Lower leg skin (tissue), 4 donors: ENCODE measurements at places on chromosomes 4 and X. TPM values are rescaled to one million over a fixed set of nuclear protein-coding genes. Genes with fewer than 3 reads are reported as not detected.
A peak's percentile ranks its signal among the peaks of the same experiment; 100 is the strongest.

DNA sequence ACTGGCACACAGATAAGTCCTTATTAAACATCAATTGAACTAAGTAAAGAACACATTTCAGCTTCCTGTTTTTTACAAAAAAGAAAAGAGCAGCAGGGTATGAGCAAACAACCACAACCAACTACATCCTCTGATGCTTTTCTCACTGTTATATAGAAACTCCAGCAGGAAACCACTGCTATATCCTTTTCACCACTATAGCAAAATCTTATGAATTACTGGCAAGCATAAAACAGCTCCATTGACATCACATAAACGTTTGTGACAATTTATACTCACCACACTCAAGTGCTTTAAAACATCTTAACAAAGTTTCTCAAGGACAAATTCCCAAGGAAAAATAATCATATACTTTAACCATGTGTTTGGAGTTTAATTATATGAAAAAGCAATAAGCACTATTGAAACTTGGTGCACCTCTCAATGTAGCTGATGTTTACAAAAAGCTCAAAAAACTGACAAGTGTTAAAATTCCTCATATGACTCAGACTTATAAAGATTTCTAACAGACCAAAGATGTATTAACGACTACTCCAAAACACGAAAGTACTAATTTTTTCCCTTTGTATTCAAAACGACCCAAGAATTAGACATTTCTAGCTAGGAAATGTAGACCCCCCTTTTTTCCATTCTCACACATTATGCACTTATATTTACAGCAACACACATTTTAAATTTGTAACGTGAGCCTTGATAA lies 12.9 kb downstream of the GPRIN3 start:
- no peak for DNase-seq

GRCh38 chr4:124753941-124754581 lies 41.5 kb upstream of the ANKRD50 start:
- no peak for DNase-seq

DNA sequence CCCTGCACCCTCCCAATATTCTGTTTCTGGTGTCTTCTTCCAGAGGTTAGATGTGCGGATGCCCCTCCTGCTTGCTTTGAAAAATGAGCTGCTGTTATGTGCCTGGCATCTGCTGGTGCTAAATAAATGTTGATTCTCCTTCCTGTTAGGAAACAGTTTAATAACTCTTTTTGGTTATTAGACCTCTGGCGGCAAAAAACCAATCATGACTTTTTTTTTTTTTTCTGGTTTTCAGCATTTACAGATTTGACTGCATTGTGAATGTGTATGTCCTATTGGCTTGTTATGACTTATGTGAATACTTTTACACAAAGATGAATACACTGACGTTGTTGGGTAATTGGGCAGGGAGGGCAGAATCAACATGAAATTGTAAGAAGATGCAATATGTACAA lies 13.6 kb upstream of the TMEM156 start:
- DNase-seq: no peak

- DNase-seq: no peak
Measured at GRCh38 chr4:111127841-111128240, 505.0 kb upstream of the PITX2 start.

- DNase-seq: no peak
Measured at GRCh38 chr4:102259081-102259480, 86.2 kb downstream of the SLC39A8 start.

GRCh38 chr4:153763404-153763803 lies 3.6 kb upstream of the RNF175 start:
- DNase-seq: no peak

DNA sequence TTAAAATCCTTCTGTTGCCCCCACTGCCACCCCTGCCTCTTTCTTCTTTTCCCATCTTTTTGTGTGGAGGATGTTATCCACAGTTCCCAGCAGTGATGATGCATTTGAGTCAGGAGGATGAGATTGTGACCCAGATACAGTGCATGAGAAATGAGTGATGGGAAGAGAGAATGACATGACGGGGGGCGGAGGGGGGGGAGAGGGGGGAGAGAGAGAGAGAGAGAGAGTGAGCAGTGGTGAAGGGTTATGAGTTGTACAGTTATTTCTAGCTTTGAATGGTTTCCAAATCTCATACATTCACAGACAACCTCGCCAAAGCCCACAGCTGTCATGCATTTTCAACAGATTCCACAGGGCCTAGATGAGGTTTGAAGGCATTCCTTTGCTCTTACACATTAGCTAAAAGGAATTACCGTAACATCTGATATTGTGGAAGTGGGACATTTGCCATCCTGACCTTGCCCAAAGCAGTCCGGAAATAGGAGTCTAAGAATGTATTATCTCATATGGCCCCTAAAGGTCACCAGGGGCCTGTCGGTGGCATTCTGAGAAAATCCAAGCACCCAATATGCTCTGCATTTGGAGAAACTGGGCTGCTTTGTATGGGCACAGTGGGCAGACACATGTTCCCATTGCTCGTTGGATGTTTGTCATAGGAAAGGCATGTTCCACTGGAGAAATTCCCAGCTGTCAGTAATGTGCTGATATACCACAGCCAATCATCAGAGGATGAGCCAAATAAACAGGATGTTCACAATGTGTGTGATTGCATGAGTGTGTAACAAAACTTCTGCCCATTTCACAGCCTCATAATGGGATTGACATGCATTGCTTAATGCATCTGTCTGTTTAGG lies 435.8 kb downstream of the SPRY1 start:
- peak; percentile 87 for DNase-seq

DNA sequence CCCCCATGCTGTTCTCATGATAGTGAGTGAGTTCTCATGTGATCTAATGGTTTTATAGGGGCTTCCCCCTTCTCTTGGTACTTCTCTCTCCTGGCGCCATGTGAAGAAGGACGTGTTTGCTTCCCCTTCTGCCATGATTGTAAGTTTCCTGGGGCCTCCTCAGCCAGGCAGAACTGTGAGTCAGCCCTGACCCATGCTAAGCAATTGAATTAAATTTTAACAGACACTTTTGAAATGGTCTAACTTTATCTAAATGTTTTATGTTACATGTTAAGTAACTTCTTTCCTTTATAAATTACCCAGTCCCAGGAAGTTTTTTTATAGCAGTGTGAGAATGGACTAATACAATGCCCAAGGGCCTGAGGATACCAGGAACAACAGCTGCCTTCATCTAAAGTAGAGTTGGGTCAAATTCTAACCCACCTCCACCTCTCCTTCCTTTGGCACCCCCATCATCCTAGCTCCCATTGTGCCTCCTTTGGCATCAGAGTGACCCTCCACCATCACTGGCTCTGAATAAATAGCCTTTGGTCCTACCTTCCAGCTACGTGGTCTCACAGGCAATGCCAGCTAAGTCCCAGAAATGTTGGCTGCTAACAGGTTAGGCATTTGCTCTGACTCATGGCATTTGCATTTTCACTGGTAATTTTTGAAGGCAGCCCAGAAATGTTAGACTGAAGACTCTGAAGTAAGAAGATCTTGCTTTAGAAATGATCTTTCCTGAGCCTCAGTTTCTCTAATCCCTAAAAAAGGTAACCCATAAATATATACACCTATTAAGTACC lies 182.1 kb downstream of the MOSPD2 start:
- DNase-seq: no peak

GRCh38 chr4:10971800-10972401 lies 287.3 kb upstream of the CLNK start:
- no peak for DNase-seq

DNA sequence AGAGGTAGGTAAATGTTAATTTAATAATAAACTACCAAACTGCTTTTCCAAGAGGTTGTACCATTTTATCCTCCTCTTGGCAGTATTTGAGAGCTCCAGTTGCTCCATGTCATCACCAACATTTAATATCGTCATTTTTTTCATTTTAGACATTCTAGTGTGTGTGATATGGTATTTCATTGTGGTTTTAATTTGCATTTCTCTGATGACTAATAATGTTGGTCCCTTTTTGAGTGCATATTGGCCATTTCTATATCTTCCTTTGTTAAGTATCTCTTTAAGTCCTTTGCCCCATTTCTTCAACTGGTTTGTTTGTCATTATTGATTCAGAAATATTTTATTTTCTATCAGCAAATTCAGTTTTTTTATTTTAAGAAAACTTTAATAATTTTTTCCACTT lies 88.8 kb downstream of the MAPK10 start:
- DNase-seq: no peak

DNA sequence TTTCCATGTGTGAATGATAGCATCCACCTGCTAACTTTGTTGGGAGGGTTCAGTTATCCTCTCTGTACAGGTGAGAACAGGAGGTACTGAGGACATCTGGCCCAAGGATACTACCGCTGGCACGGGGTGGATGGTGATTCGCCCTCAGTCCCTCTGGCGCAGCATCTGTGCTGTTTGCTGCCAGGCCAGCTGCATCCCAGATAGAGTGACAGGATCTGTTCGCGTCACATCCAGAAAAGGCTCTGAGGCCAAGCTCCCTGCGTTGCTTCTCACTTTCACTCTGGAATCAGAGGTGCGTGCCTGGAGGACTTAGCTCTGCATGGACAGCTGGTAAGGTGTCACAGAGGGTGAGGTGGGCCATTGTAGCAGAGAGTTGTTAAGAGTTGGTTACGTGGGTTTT lies 95.4 kb downstream of the TBL1X start:
- DNase-seq: peak; percentile 61

- no peak for DNase-seq
Measured at GRCh38 chr4:112173593-112174558, 28.6 kb downstream of the FAM241A start.

DNA sequence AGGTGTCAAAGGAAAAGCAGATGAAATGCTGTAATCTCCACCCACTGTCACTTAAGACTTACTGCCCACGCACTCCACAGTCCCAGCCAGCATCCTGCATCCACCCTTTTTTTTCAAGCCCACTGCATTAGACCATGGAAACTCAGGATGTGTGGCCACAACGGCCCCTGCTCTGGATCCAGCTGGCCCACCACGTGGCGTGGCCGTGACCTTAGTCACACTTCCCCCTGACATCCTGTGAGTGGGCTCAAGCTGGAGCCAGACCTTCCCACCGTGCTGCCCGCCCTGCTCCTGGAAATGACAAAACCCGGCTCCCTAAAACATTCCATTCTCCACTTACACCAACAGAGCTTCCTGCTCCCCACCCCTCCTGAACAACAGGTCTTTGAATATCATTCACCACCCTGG lies 588.3 kb upstream of the DIPK2B start:
- DNase-seq: no peak

GRCh38 chrX:1610166-1610565 lies 4.7 kb upstream of the ASMT start:
- no peak for DNase-seq

DNA sequence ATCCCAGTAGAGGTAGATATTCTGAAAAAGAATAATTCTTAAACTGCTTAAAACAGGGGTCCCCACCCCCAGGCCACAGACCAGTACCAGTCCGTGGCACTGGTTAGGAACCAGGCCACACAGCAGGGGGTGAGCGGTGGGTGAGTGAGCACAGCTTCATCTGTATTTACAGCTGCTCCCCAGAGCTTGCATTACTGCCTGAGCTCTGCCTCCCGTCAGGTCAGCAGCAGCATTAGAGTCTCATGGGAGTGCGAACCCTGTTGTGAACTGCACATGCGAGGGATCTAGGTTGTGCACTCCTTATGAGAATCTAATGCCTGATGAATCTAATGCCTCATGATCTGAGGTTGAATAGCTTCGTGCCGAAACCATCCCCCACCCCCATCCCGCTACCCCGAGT lies 76.8 kb downstream of the FAM114A1 start:
- DNase-seq: no peak

GRCh38 chr4:66229885-66230284 lies 559.6 kb upstream of the EPHA5 start:
- DNase-seq: no peak

- no peak for DNase-seq
Measured at GRCh38 chr4:56185901-56186300, 201.4 kb downstream of the AASDH start.

DNA sequence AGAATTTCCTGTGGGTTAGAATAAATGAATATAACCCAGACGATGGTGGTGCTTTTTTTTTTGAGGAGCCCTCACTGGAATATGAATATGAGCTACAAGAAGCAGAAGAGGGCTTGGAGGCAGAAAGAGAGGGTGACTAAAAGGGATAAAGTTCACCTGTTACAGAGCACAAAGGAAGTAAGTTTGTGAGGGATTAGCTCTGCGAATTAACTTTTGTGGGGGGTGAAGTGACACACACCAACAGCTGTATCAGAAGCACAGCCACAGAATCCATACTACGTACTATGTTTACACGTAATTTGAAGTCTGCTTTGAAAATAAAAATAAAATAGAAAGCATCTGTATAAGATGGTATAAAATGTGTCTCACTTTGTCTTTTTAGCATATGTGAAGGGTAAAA lies 963.6 kb upstream of the DIAPH2 start:
- DNase-seq: no peak

GRCh38 chrX:109848461-109849050 lies 115.5 kb upstream of the ACSL4 start:
- no peak for DNase-seq

DNA sequence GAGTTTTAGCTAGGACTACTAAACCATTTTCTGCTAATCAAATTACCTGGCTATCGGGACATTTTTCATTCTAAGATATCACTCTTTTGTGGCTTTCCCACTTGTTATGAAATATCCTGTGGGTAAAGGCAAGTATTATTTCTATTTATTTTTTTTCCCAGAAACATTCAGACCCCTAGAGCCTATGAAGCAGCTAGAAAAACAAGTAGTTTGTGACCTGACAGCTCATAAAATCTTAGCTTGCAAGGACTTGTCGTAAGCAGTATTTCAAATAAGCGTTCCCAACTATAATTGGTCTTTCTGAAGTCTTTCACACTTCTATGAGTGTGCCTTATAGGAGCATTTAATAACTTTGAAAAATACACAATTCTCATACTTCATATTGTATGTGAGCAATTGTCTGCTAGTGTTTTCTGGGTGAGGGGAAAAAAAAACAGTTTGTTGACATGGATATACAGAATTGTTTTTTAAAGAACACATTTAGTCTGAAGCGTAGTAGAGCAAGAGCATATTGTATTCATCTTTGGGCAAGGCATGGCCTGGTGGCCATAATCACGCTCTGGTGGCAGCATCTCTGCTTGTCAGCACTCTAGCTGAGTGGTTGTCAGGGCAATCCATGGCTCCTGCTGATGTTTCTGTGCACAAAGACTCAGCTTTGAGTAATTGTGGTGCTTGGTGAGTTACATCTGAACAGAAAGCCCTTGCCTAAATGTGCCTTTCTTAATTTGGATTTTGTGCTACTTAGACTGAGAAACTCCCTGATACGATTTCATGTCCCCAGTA lies 2.6 kb downstream of the MCUB start:
- DNase-seq: no peak

- no peak for DNase-seq
Measured at GRCh38 chr4:101027721-101028120, 319.6 kb downstream of the PPP3CA start.

GRCh38 chr4:5979981-5980380 lies 38.2 kb downstream of the C4orf50 start:
- DNase-seq: peak; percentile 59

Gene KCNE5
- 0.36 TPM for total RNA-seq

Gene JAKMIP1
- total RNA-seq: not detected

Gene SPANXD
- not detected for total RNA-seq

Gene PLAC1
- total RNA-seq: 0.22 TPM

Gene MAP3K15
- total RNA-seq: 0.15 TPM

Gene SCRG1
- total RNA-seq: not detected

Gene CXCR3
- not detected for total RNA-seq

Gene ODAPH
- total RNA-seq: not detected

Gene GABRE
- 30.0 TPM for total RNA-seq

Gene STAP1
- not detected for total RNA-seq

Gene KLB
- 0.38 TPM for total RNA-seq

Gene HTR2C
- total RNA-seq: not detected

Gene SMR3B
- total RNA-seq: not detected

Gene STEEP1
- 27.1 TPM for total RNA-seq
